ENCODE measurements at places on chromosomes 12 and 14.

DNA sequence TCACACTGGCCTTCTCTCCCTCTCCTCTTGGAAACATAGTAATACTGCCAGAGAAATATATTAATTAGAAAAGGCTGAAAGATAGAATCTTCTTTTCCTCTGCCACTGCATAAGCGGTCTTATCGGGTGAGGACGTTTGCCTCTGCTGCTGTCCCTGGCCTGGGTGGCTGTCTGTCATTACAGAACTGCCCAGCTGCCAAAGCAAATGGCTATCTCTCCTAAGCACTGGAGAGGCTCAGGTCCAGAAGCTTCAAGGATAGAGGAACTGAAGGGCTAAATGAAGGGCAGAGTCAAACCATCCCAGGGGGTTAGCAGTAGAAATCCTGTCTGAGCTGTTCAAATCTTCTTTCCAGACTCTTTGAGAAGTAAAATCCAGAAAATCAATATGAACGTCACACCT, 198.6 kb upstream of the CAND1 start:
- DNase-seq: no peak

GRCh38 chr14:42554091-42554490, 947.4 kb downstream of the LRFN5 start:
- no peak for DNase-seq

DNA sequence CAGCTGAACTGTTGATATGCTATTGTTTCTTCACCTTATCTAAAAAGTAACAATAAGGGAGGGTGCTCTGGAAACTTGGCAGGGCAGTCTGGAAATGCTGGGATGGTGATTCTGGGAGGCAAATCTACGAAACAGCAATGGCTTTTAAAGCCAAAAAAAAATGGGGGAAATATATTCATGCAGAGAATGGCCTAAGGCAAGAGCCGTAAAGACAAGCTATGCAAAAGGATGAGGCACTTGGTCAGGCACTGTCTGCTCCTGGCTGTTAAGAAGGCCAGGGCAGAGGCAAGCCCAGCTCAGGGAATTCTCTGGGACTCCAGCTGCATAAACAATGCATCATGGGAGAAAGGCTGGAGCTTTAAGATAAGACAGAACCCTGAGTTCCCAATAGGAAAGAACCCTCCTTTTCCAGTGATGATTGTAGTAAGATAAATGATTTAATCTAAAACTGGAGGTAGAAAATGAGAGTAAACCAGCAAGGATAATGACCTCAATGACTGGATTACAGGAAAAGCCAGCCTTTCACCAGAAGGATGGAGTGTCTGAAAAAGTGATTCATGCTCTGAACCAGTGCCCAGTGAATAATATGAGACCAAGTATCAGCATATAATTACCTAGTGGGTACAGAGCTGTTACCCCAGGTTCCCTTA, 46.0 kb downstream of the ITPR2 start:
- DNase-seq: no peak

DNA sequence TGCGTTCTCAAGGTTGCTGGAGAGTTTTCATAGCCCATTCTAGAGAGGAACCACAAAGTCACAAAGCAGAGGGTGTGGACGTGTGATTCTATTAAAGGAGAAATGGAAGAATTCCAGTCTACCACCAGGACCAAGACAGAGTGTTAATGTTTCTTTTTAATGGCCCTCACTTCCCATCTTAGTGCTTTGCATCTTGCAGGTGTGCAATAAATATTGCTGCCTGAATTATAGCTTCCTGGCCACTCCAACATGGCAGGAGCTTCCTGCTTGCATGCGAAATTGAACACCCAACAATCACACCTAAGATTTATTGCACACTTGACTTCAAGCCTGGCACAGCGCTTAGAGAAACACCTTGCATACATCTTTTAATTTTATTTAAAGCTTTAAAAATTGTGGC, 22.4 kb upstream of the PPP1CC start:
- no peak for DNase-seq

GRCh38 chr12:80190001-80190400, 90.7 kb downstream of the OTOGL start:
- no peak for DNase-seq

GRCh38 chr14:74444866-74445265, 18.9 kb upstream of the SYNDIG1L start:
- DNase-seq: no peak

DNA sequence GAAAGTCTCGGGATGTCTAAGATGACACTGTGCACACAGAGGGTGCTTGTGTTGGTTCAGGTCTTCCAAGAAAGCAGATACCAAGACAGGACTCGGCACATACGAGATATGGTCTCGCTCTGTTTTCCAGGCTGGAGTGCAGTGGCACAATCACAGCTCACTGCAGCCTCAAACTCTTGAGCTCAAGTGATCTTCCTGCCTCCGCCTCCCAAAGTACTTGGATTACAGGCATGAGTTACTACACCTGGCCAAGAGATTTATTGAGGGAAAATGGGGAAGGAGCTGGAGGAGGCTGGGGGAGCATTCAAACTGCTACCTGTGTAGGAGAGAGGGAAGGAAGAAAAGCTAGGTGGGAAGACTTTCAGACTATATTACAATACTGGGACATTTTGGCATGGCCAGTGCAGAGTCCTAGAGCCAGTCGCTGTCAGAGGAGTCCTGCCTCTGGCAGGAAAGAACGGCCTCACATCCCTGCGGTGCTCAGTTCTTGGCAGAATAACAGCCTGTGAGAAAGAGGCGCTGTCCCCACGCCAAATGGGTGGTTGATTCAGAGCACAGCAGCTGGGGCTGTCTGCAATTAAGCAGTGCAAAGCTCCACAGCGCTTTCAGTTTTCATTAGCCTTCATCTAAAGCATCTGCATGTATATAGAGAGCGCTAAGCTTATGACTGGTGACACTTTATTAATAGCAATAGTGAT, 18.3 kb downstream of the SLC17A8 start:
- DNase-seq: no peak

DNA sequence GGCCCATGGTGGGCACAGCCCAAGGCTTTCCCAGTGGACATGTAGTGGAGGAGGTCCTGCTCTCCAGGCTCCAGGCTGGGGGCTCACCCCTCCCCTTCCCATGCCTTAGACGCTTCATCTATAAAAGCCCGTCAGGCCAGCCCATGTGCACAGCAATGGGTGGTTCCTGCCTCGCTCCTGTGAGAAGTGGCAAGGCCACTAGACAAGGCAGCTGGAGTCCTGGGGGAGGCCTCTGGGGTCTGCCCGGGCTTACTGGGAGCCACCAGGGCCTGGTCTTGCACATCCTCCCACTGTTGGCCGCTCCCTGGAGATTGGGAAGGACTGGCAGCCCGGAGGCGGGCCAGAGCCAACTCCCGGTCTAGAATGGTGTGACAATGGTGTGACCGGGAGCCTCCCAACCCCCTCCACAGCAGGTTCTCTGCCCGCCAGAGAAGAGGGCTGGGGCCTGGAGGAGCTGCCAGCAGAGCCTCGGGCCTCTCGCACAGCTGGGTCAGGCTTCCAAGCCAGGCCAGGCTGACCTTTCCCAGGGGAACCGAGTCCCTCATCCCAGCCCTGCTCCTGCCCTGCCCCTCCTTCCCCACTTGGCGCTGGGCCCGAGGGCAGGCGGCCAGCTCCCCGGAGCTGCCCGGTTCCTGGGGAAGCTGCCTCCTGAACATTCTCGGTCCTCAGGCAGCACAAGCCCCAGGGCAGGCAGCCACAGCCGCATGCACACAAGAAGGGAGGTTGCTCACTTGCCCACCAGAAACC, 97.9 kb downstream of the RFLNA start:
- DNase-seq: no peak

GRCh38 chr14:80978403-80978802, 23.0 kb downstream of the TSHR start:
- no peak for DNase-seq

- no peak for DNase-seq
Measured at GRCh38 chr12:62625228-62625627, 158.6 kb downstream of the MON2 start.

Measured in vagina (tissue), 2 donors.